ENCODE measurements at places on chromosomes 3 and 15. TPM values are rescaled to one million over a fixed set of nuclear protein-coding genes. Genes with fewer than 3 reads are reported as not detected.
A peak's percentile ranks its signal among the peaks of the same experiment; 100 is the strongest.

The IL17RD gene
- total RNA-seq = 2.3 TPM

DNA sequence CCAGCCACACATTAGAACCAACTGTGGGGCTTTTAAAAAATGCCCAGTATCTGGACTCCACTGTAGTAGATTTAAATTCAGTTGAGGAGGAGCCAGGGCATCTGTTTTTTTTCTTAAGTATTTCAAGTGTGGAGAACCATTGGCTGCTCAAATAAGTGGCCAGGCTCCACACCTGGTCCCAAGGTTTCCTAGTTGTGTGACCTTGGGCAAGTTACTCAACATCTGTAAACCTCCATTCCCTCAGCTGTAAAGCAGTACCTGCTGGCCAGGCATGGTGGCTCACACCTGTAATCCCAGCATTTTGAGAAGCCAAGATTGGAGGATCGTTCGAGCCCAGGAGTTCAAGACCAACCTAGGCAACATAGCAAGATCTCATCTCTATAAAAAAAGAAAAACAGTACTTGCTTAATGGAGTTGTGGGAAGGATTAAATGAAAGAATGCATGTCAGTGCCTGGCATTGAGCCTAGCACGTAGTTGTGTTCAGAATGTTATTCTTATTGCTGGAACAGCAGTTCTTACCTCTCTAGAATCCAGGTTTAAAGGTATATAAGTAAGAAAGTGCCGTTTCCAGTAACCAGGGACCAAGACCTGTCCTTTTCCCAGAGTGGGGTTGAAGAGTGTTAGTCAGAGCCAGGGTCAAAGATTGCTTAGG is 2.0 kb downstream of the PPP1R14D start:
- no peak for DNase-seq

The MYZAP gene
- total RNA-seq = 2.4 TPM

GRCh38 chr3:102687851-102688555 is 253.2 kb downstream of the ZPLD1 start:
- no peak for DNase-seq

DNA sequence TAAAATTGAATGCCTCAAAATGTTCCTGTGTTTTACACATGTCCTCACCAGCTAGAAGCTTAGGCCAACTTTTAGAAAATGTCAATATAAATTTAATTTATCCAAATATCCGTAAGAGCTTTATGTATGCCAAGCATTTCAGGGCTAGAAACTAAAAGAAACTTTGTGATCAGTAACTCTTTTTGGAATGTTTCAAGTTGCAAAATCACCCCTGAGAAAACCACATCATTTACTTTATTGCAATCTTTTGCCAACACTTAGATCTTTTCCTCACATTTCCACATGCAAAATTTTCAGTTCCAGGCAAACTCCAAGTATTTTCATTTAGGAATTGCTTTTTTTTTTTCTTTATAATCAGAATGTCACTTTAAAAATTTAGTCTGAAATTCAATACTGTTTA is 20.1 kb upstream of the IGF1R start:
- no peak for DNase-seq

GRCh38 chr15:68781217-68781616 is 39.5 kb downstream of the ANP32A start:
- DNase-seq = no peak

DNA sequence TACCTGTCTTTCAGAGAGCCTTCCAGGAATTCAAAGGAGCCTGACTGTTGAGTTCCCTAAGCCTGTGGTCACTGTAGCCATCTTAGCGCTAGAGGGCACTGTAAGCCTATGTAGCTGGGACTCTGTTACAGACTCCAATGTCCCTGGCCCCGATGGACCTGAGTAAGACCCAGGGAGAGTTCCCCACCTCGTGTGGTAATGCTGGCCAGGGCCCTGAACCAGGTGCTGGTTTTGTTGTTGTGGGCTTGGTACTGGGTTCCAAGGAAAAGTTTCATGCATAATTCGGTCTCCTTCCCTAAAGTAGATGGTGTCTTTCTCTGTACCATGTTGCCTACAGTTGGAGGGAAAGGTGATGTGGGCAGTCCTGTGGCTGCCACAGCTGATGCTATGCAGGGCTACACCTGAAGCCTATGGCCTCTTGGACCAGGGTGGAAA is 32.4 kb downstream of the CDAN1 start:
- peak; percentile 71 for DNase-seq

- DNase-seq = no peak
Observed at GRCh38 chr3:71559578-71560162, 23.9 kb downstream of the FOXP1 start.

The CHRNA7 gene
- under 0.01 TPM for total RNA-seq

The UBAP1L gene
- total RNA-seq = 1.3 TPM

The STX19 gene
- total RNA-seq = 0.53 TPM

The RTP3 gene
- total RNA-seq = not detected

The UNC45A gene
- total RNA-seq = 105 TPM

The UBE2E2 gene
- 61.3 TPM for total RNA-seq

The ARGFX gene
- total RNA-seq = not detected

- DNase-seq = peak; percentile 98
Observed at GRCh38 chr3:115788921-115789470, 165.7 kb downstream of the GAP43 start.

DNA sequence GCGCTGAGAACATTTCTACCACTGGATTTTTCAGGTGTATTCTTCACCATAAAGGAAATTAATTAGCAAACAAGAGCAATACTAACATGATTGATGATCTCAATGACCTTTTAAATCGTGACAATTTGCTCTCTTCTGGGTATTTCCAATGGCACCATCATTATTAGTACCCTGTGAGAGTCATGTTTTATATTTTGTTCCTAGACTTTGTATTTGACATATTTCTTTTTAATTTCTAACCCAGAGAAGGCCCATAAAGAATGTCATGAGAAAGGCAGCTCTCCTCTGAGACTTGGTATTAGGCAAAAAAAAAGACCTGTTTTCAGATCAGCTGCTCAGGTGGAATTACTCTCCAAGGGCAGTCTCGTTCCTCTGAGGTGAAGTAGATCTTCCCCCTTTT is 1253.4 kb downstream of the ROBO2 start:
- no peak for DNase-seq

The IGSF11 gene
- total RNA-seq = 0.13 TPM

The SLC6A11 gene
- total RNA-seq = 3.5 TPM

GRCh38 chr15:72198356-72199204 is 993 bp upstream of the GRAMD2A start:
- no peak for DNase-seq

- no peak for DNase-seq
Observed at GRCh38 chr3:31022716-31023115, 128.3 kb upstream of the GADL1 start.

DNA sequence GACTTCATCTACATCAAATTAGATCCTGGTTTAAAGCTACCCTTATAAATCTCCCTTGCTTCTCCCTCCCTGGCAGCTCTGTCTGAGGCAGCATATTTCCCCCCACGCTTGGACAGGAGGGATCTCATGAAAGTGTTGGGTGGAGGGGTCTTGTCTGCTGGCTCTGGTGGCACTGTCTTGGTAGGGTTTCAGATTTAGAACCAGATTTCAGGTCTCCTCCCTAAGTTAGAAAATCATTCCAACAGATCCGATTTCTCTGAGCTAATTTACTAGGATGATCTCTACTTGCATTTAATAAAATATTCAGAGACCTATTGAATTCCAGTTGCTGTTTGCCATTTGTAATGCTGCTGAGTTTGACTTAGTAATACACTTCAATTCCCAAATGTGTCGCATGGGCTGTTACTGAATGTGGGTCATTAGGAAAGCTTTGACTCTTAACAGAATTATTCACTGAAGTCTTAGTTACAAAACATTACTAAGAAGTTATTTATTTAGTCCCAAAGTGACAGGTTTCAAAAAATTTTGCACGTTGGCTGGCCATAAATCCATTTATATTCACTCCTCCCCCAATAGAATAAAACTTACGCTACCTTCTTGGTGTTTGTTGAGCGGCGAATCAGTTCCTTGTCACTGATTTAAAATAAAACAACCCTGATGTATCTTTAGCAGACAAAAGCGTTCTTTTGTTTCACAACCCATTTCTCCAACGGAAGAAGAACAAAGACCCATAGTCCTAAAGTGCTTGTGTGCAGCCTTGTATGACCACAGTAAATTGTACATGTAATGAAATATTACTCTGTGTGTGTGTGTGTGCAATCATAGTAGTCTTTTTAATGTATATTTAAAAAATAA is 84.5 kb downstream of the TRAK1 start:
- no peak for DNase-seq

The NANOGP8 gene
- not detected for total RNA-seq

DNA sequence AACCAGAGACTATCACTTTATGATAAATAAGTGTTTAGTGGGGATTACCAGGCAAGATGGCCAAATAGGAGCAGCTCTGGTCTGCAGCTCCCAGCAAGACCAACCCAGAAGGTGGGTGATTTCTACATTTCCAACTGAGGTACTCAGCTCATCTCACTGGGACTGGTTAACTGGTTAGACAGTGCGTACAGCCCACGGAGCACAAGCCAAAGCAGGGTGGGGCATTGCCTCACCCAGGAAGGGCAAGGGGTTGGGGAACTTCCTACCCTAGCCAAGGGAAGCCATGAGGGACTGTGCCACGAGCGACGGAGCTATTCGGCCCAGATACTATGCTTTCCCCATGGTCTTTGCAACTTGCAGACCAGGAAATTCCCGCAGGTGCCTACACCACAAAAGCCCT is 171.0 kb downstream of the CTNNB1 start:
- DNase-seq = peak; percentile 18

- no peak for DNase-seq
Observed at GRCh38 chr15:73118055-73118454, 65.8 kb downstream of the NEO1 start.

The CCDC33 gene
- total RNA-seq = not detected

DNA sequence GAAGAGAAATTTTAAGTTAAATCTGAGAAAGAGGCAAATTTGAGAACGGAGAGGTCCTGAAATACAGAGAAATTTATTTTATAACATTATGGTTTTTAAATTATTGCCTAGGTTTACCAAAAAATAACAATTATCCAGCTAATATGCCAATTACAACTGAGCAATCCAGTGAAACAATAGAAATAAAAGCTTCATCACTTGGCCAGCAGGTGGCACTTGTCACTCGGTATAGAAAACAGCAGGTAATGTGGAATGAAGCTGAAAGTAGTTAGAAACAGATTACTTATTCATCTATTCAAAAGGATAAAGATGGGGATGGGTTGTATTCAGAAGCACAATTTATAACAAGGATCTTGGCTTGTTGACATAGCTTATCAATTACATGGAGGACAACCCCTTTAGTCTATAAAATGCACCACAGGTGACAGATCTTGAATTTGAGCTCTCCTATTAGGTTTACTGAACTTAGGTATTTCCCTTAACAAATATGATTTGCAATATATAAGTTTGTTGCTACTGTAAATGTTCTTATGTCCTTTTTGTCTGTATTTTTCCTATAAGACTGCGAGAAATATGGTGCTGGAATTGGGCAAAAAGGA is 70.1 kb upstream of the GUCA1C start:
- peak; percentile 42 for DNase-seq

- DNase-seq = peak; percentile 14
Observed at GRCh38 chr15:51232581-51232980, 105.8 kb downstream of the CYP19A1 start.

The AADACL2 gene
- total RNA-seq = not detected

GRCh38 chr3:185846037-185846436 is 21.2 kb upstream of the IGF2BP2 start:
- DNase-seq = no peak

The MUC4 gene
- 0.26 TPM for total RNA-seq

DNA sequence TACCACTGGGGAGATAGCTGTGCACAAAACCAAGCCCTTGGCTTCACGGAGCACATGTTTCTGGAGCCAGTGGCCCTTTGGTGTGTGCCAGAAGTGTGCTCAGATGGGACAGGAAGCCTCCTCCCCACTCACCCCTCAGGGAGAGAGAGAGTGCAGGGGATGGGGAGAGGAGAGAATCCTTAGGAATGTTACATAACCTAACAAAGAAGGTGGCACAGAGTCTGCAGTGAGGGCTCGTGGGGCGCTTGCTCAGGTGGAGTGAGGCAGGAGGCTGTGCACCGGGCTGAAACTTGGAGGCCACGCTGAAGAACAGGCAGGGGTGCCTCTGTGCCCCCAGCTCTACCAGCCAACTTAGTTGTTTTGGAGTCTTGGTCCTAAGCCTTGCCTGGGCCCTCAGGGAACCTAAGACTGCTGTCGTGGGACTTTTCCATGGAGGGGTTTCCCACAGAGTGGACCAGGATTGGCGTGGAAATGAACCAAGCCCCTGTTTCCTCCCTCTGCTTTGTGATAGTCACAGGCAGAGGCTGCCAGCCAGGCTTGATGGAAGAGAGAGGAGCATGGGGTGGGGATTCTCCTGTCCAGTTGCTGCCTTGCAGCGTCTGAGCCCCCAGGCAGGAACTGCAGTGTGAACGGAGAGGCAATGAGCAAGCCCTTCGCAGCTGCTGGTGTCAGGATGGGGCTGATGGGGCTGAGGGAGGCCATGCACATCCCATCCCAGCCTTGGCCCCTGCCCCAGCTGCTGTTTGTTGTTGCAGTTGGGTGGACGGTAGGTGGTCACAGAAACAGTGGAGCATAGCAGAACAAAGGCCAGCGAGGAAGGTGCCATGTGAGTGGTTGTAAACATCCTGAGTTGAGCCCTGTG is 32.7 kb downstream of the PDIA5 start:
- no peak for DNase-seq

GRCh38 chr15:97761110-97761509 is 199.4 kb upstream of the ARRDC4 start:
- DNase-seq = peak; percentile 70

- no peak for DNase-seq
Observed at GRCh38 chr3:140809316-140809715, 131.5 kb downstream of the TRIM42 start.

DNA sequence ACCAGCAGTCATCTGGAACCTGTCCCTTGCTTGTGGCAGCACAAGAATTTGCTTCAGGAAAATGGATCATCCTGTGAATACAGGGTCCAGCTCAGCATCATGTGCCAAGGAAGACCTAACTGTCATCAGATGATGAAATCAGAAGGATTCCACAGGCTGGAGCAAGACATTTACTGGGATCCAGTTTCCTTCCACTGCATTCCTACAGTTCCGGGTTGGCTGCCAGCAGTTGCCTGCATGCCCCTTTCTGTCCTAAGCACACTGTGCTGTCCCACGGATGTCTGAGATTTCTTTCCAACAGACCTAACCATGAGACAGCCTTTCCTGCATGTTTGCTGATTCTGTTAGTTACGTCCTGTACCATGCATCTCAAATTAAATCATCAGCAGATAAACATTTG is 140.7 kb downstream of the IMPG2 start:
- peak; percentile 25 for DNase-seq

DNA sequence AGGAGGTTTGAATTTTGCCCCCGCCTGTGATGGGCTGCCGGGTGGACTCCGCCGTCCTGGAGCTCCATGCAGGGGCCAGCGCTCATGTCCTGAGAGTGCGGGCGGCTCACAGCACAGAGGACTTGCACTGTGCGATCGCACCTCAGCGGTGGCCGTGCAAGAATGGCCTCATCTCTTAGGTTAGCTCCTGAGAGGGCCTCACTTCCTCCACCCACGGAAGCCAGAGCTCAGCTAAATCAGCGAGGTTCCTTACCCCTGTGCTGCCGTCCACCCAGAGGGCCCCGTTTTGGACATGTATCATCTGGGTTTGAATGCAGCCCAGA is 72.0 kb upstream of the PCSK6 start:
- no peak for DNase-seq

The DPPA4 gene
- not detected for total RNA-seq

All from bronchial epithelial cell (primary cell).